Activated CD8-positive, alpha-beta T cell treated with anti-CD3 and anti-CD28 coated beads for 36 hours (primary cell): ENCODE measurements at places on chromosomes 2 and 18. TPM values are rescaled to one million over a fixed set of nuclear protein-coding genes. Genes with fewer than 3 reads are reported as not detected.

- no peak overlapping the region for H3K27ac ChIP-seq
Measured at GRCh38 chr2:22894761-22895160, 490.2 kb upstream of the KLHL29 start.

- no peaks in the 10 kb centered on the region for H3K4me1 ChIP-seq
- H3K27ac ChIP-seq: no peak overlapping the region
- H3K4me3 ChIP-seq: no peak overlapping the region
Measured at GRCh38 chr18:57907550-57907949, 104.4 kb upstream of the ATP8B1 start.

Gene IKZF2
- total RNA-seq: 24.4 TPM

GRCh38 chr2:168705534-168706470 lies 96.6 kb upstream of the NOSTRIN start:
- no peak for DNase-seq
- no peaks in the 10 kb centered on the region for H3K27me3 ChIP-seq
- H3K27ac ChIP-seq: no peak overlapping the region
- H3K4me1 ChIP-seq: no peaks in the 10 kb centered on the region
- H3K36me3 ChIP-seq: no peaks in the 10 kb centered on the region

GRCh38 chr2:72145289-72145657 lies 2.4 kb downstream of the CYP26B1 start:
- H3K36me3 ChIP-seq: no peaks in the 10 kb centered on the region
- H3K4me3 ChIP-seq: peak overlapping the region; percentile 50
- H3K4me1 ChIP-seq: peaks cover 40% of the 10 kb centered on the region
- peaks cover 58% of the 10 kb centered on the region for H3K27me3 ChIP-seq
- no peak for DNase-seq
- no peak overlapping the region for H3K27ac ChIP-seq

DNA sequence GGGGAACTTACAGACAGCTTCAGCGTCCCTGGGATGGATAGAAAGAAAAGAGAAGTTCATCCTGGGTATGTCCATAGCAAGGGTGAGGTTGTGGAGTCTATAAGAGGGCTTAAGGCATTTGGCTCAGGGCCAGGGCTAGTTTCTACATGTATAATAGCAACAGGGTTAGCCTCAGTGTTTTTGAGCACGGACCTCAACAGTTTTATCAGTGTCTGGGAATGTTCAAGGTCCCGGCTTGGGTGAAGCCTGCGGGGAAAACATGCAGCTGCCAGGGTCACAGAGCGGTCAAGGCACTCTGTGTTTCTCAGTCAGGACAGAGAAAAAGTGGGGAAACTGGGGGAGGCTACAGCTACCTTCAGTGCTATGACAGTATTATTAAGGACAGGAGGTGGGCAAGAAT lies 427.7 kb upstream of the HS6ST1 start:
- no peaks in the 10 kb centered on the region for H3K36me3 ChIP-seq
- no peak overlapping the region for H3K27ac ChIP-seq
- no peak for DNase-seq

- H3K4me3 ChIP-seq: no peak overlapping the region
- no peak overlapping the region for H3K27ac ChIP-seq
- no peak for DNase-seq
- H3K4me1 ChIP-seq: peaks cover 10% of the 10 kb centered on the region
- no peaks in the 10 kb centered on the region for H3K27me3 ChIP-seq
Measured at GRCh38 chr2:204977914-204978313, 432.6 kb downstream of the PARD3B start.

GRCh38 chr2:213253162-213253561 lies 31.1 kb upstream of the SPAG16 start:
- no peak for DNase-seq
- no peak overlapping the region for H3K4me3 ChIP-seq
- peaks cover 3% of the 10 kb centered on the region for H3K4me1 ChIP-seq
- no peaks in the 10 kb centered on the region for H3K36me3 ChIP-seq
- H3K27me3 ChIP-seq: no peaks in the 10 kb centered on the region
- no peak overlapping the region for H3K27ac ChIP-seq

GRCh38 chr18:57435846-57436190 lies 644 bp downstream of the ONECUT2 start:
- peaks cover 82% of the 10 kb centered on the region for H3K27me3 ChIP-seq
- peaks cover 4% of the 10 kb centered on the region for H3K36me3 ChIP-seq
- no peak overlapping the region for H3K27ac ChIP-seq
- peak; percentile 9 for DNase-seq
- peak overlapping the region; percentile 62 for H3K4me3 ChIP-seq

DNA sequence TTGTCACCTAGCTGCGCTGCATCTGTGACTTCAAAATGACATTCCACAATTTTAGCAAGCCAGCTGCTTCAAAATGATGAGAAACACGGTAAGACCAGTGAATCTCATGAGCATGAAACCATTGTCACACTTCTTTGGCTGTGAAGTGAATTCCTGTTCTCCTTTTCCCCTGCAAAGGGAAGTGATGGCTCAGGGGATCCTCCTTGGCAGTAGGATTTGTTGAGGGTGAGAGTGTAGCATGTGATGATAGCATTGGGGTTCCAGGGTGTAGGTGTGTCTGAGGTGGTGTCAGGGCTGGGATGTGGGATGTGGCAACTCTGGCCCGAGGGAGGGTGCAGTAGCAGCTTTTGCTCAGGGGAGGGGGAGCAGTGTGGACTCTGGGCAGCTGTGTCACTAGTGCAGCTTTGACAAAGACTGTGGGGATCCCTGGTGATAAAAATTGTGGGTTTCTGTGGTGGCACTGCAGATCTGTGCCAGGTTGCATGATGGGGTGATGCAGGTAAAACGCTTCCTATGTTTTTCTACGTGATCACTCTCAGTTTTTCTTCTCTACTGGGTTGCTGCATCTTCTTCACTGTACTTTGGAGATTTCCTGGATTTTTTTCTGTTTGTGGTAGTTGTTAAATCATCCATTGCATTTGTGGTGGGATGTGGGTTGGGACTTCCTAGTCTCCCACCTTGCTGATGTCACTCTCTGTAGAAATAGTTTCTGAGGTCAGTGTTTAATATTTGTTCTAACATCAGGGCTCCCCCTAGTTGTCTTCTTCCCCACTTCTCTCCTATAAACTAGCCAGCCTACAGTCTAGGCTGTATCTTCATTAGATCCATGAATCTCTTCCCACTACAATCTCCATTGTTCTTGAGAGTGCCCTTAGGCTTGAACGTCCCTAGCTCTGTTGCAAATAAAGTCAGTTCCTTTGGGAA lies 107.0 kb downstream of the ACTR3 start:
- no peak for DNase-seq
- H3K36me3 ChIP-seq: no peaks in the 10 kb centered on the region

DNA sequence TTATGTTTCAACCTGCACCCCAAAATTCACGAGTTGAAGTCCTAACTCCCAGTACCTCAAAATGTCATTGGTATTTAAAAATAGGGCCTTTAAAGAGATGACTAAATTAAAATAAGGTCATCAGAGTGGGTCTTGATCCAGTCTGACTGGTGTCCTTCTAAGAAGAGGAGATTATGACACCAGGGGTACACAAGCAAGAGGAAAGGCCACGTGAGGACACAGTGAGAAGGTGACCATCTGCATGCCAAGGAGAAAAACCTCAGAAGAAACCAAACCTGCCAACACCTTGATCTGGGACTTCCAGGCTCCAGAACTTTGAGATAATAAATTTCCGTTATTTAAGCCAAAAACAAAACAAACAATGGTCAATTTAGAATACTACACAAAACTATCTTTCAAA lies 22.6 kb downstream of the ROCK2 start:
- no peaks in the 10 kb centered on the region for H3K27me3 ChIP-seq
- H3K27ac ChIP-seq: no peak overlapping the region
- H3K36me3 ChIP-seq: peaks cover 3% of the 10 kb centered on the region
- H3K4me1 ChIP-seq: peaks cover 4% of the 10 kb centered on the region
- H3K4me3 ChIP-seq: no peak overlapping the region

DNA sequence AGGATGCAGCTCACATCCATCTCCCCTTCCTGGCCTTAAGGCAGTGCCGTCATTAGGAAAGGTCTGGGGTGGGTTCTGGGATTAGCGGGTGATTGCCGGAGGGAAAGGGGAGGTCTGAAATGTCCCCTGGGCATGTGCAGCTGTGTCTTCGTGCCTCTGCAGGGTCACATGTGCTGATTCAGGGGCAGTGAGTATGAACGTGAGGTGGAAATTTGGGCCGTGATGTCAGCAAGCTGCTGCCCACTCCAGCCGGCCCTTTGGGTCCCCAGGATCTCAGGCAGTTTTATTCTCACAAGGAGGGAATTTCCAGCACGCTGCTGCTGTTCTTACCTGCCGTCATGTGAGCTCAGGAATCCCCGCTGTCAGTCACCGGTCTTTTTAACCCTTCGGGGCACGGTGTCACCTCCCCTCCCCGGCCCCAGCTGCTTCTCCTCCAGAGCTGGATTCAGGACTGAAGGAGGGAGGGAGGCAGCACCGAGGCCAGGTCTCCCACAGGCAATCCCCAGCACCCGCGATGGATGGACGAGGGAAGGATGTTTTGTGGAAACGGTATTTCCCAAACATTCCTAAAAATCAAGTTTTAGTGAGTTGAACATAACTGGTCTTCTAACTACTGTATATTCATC lies 23.5 kb downstream of the GPR35 start:
- no peak overlapping the region for H3K27ac ChIP-seq
- no peak for DNase-seq
- H3K4me3 ChIP-seq: no peak overlapping the region
- no peaks in the 10 kb centered on the region for H3K36me3 ChIP-seq
- H3K4me1 ChIP-seq: peaks cover 6% of the 10 kb centered on the region

Gene TRIM54
- 0.23 TPM for total RNA-seq

DNA sequence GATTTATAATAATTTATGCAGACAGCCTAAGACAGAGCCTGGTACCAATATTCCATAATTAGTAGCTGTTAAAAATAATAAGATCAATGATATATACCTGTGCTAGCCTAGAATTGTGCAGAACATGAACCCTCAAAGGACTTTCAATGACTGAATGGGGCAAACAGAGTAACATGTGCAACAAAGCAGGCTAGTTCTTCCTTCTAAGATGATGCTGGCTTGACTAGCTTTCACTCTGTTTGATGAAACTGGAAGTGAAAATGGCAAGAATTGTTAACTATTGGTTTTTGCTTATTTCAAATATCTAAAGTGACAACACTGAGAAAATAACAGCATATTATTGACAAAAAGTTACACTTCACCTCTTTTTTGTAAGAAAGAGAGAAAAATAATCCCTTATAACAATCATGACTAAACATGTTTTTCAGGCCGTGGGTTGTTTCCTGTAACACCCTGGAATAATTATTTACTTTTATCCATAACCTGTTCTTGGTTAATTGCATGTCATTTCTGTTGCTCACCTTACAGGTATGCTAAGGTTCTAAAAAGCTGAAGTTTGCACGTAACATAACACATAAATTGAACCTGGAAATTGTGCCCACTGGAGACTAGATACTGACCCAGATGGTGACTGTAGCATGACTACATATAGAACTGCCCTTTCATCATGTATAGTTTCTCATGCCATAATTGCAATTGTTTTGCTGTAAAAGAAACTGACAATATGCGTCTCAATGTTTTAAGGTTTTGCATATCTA lies 108.7 kb downstream of the C18orf54 start:
- DNase-seq: no peak
- no peaks in the 10 kb centered on the region for H3K36me3 ChIP-seq
- H3K4me1 ChIP-seq: no peaks in the 10 kb centered on the region
- H3K4me3 ChIP-seq: no peak overlapping the region
- no peak overlapping the region for H3K27ac ChIP-seq

Gene AFF3
- total RNA-seq: 3.1 TPM

DNA sequence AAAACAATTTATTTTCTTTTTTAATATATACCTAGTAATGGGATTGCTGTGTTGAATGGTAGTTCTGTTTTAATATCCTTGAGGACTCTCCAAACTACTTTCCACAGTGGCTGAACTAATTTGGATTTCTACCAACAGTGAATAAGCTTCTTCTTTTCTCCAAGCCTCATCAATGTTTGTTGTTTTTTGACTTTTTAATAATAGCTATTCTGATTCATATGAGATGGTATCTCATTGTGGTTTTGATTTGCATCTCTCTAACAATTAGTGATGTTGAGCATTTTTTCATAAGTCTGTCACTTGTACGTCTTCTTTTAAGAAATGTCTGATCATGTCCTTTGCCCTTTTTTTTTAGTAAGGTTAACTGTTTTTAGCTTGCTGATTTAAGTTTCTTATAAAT lies 863.3 kb downstream of the CNTNAP5 start:
- DNase-seq: no peak
- no peak overlapping the region for H3K27ac ChIP-seq
- no peaks in the 10 kb centered on the region for H3K4me1 ChIP-seq

- peaks cover 14% of the 10 kb centered on the region for H3K27me3 ChIP-seq
- DNase-seq: no peak
- no peaks in the 10 kb centered on the region for H3K4me1 ChIP-seq
- no peak overlapping the region for H3K4me3 ChIP-seq
- no peak overlapping the region for H3K27ac ChIP-seq
Measured at GRCh38 chr2:237280229-237280628, 133.7 kb downstream of the COL6A3 start.

GRCh38 chr2:37526323-37526722 lies 145.1 kb downstream of the CDC42EP3 start:
- no peaks in the 10 kb centered on the region for H3K4me1 ChIP-seq
- no peaks in the 10 kb centered on the region for H3K27me3 ChIP-seq
- H3K4me3 ChIP-seq: no peak overlapping the region
- H3K27ac ChIP-seq: no peak overlapping the region
- H3K36me3 ChIP-seq: no peaks in the 10 kb centered on the region
- no peak for DNase-seq

DNA sequence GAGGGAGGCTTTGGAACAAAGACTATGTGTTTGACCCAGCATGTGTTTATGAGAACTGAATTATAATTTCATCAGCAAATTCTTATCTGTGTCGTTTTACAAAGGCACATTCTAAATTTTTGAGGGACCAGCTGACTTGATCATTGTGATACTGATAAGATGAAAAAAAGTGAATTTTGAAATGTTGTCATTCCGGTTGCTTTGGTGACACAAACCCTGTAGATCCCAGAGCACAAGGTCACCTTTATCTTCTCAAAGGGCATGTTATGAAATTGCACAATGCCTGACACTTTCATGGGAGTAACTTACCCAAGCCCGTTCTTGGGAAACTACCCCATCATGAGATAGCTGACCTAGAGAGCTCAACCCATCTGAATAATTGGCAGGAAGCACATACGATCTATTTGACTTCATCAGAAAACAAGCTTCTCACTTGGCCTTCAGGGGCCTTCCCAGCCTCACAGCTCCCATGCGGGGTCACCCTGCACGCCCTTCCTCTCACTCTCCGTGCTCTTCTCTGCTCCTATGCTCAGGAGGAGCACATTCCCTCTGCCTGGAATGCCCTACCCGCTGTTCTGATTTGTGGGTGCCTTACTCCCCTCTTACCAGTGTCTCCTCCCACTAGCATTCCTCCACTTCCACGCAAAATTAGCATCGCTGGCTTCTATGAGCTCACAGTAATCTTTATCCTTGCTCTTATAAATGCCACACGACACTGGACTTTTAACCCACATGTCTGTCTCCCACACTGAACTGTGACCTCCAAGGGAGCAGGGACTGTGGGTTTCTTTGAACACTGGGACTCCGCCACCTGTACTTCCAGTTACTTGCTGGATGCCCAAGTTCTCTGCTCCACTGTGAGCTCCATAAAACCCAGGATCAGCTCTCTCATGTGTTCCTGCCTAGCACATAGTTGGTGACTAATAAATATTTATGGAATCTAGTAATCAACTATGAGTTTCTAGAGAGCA lies 555.8 kb upstream of the ID2 start:
- no peaks in the 10 kb centered on the region for H3K4me1 ChIP-seq
- H3K36me3 ChIP-seq: no peaks in the 10 kb centered on the region
- no peak overlapping the region for H3K27ac ChIP-seq
- H3K27me3 ChIP-seq: no peaks in the 10 kb centered on the region
- no peak overlapping the region for H3K4me3 ChIP-seq
